ENCODE measurements at places on chromosomes 11 and 22.
A peak's percentile ranks its signal among the peaks of the same experiment; 100 is the strongest.

GRCh38 chr11:118917481-118918127 is 8.1 kb downstream of the BCL9L start:
- DNase-seq, result no peak

- peak; percentile 21 for DNase-seq
Observed at GRCh38 chr22:36773935-36774334, 2.0 kb downstream of the IFT27 start.

GRCh38 chr11:109697140-109697843 is 275.3 kb downstream of the C11orf87 start:
- DNase-seq, result no peak

- no peak for DNase-seq
Observed at GRCh38 chr11:35253237-35253636, 114.3 kb downstream of the CD44 start.

DNA sequence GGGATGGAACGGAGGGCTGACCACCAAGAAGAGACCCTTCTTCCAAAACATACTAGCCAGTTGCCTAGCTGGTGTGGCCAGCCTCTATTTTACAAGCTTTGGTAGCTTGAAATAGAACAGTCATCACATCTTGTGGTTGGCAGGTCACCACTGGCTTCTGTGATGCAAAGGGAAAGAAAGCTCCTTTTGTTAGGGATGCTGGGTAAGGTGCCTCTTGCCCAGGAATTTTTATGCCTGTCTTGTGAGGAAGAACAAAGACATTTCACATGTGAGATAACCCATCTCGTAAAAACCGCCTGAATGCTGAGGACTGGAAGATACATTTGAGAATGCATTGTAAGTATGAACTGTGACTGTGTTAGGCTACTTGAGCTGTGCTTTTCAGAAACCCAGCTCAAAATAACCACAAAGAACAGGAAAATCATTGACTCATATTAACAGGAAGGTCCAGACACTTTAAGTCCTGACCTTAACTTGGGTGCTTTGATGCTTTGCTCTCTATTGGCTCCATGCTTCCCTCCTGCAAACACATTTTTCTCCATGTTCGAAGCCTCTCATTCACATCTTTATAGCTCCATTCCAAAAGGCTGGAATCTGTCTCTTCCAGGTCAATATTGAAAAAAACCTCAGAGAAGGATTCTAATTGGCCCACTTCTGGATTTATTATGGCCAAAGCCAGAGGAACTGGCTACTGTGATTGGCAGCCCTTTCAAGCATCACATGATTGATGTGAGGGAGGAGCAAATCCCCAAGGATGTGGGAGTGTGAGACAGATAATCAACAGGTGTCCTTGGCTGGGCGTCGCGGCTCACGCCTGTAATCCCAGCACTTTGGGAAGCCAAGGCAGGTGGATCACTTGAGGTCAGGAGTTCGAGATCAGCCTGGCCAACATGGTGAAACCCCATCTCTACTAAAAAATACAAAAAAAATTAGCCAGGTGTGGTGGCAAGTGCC is 53.9 kb downstream of the MICAL2 start:
- DNase-seq, result no peak

GRCh38 chr11:11065396-11065795 is 207.5 kb upstream of the ZBED5 start:
- no peak for DNase-seq

DNA sequence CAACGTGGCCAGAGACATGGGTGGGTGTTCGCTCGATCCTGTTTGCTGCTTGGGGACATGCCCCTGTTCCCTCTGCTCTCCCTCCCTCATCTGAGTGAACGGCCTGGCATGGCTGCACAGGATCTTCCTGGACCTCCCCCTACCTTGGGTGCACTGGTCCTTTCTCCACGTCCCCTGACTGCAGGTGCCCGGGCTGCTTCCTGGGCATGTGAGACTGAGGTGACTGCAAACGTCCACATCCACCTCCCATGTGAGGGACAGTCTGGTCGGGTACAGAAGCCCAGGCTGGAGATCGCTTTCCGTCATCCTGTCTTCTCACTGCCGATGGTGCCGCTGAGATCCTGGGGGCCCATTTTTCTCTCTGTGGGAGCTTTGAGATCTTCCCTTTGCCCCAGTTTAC is 11.8 kb downstream of the SULT4A1 start:
- no peak for DNase-seq

DNA sequence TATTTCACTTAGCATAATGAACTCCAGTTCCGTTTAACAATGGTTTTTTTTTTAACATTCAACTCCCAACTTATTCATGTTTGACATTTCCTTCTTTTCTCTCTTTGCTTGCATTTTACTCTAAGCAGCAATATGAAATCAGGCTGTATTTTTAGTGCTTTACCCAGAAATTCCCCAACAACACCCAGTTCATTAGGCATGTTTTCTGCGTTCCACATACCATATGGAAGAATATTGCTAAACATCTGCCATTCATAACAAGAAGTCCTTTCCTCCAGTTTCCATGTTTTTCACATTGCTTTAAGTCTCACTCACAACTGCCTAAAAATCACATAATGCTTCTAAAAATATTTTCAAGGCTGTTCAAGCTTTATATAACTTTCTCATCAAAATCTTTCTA is 45.8 kb downstream of the PLAAT5 start:
- no peak for DNase-seq

DNA sequence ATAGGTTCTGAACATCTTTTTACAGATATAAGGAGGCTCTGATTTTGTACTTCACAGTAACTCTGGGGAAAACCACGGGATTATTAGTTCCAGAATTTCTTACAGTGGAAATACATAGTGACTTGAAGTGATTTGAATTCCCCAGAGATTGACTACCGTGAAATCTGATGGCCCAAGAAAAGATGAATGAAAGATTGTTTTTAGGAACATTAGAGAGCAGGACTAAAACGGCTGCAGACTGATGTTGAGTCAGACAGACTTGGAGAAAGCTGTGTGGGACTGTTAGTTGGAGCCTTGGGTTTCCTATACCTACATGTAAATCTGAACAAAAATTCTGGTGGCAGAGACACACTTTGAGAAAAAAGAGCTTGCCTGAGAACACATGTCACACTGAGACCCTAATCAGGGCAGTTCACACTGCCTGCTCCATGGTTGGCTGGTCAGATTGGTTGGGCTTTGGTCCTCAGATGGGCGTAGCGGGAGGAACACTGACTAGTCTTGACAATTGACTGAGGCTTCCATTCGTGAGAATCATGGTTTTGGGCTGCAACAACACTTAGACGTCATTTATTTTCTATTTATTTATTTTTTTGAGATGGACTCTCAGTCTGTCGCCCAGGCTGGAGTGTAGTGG is 6.8 kb downstream of the PPP6R3 start:
- DNase-seq, result no peak

GRCh38 chr11:119320240-119320775 is 3.4 kb upstream of the MCAM start:
- DNase-seq, result no peak

DNA sequence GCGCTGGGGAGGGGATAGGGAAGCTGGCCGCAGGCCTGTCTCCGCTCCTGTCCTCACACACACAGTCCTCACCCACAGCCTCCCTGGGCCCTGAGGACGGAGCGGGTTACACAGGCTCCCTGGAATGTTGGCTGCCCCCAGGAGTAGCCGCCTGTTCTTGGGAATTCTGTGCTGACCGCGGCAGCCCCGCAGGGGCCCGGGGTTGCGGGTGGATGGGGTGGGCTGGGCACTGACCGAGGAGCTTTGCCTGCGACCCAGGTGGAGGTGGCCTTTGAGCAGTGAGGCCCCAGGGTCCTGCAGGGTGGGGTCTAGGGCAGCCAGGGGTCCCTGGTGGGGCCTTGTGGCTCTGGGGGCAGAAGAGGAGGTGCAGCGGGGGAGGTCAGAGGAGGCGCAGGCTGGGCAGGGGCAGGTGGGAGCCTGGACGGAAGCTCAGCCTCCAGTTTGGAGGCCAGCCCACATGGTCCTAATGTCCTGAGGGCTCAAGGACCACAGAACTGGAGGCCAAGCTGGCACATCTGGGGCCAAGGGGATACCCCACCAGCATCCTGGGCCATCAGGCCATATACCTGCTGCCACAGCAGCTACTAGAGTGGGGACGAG is 6.6 kb upstream of the MRGPRG start:
- DNase-seq, result no peak
